ENCODE measurements at places on chromosomes 13 and 19.

- no peak for DNase-seq
Measured at GRCh38 chr19:48819366-48819816, 8.6 kb upstream of the BCAT2 start.

- DNase-seq: no peak
Measured at GRCh38 chr13:50529154-50529882, 314.2 kb downstream of the DLEU7 start.

DNA sequence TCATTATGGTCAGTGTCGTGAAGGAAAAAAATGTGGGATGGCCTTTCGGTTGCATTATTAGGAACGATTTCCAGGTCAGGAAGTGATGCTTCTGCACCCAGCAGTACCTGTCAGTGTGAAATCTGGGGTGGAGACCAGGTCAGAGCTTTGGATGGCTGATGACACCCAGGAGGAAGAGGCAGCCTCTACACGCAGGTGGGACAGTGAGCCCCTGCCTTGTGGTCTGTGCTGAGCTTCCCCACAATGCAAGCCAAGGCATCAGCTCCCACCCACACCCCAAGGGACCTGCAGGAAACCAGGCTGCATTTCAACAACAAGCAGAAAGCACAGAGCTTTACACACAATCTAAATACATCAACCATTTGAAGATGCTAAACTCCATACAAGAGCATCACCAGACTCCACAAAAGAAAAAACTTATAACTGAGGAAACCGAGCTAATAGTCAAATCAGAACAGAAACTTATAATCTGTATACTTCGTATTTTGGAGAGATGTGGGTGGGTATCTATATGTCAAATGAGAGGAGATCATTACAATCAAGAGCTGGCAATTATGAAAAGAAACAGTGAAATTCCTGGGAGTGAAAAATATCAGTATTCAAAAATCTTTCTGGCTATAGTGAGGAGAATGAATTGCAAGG lies 130.1 kb downstream of the ZDHHC20 start:
- DNase-seq: no peak

- DNase-seq: peak; percentile 100
Measured at GRCh38 chr19:10292206-10292788, 2.5 kb downstream of the ICAM5 start.

DNA sequence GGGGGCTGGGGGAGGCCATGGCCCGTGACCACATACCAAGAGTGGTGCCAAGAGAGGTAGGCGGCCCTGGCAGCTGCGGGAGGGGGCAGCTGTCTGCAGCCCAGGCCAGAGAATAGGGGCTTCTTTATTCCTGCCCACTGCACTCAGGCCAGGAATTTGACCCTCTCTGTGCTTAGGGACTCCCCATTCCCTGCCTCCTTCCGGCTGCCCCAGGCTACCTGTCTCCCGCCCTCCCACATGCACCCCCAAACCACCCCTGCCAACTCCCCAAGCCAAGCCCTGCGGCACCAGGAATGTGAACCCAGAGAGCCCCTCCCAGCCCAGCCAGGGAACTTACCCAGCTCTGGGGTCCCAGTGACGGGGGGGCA lies 687 bp downstream of the PLEKHA4 start:
- DNase-seq: no peak

- no peak for DNase-seq
Measured at GRCh38 chr13:59533561-59534555, 629.9 kb downstream of the DIAPH3 start.

GRCh38 chr13:35923347-35923746 lies 207.8 kb downstream of the DCLK1 start:
- DNase-seq: no peak

DNA sequence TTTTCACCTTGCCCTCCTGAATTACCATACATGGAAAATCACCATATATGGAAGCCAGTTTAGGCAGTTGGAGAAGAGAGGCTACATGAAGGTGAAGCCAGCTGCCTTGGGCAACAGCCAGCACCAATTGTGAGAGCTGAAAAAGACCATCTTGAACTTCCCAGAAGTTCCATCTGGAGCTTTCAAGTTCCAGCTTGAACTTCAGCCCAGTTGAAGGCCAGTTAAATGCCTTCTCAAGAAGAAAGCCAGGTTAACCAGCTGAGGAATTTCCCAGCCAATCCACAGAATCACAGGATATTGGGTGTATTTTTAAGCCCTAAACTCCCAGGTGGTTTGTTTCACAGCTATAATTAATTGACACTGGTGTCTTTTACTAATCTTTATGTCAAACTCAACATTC lies 713.6 kb upstream of the MIR17HG start:
- no peak for DNase-seq

DNA sequence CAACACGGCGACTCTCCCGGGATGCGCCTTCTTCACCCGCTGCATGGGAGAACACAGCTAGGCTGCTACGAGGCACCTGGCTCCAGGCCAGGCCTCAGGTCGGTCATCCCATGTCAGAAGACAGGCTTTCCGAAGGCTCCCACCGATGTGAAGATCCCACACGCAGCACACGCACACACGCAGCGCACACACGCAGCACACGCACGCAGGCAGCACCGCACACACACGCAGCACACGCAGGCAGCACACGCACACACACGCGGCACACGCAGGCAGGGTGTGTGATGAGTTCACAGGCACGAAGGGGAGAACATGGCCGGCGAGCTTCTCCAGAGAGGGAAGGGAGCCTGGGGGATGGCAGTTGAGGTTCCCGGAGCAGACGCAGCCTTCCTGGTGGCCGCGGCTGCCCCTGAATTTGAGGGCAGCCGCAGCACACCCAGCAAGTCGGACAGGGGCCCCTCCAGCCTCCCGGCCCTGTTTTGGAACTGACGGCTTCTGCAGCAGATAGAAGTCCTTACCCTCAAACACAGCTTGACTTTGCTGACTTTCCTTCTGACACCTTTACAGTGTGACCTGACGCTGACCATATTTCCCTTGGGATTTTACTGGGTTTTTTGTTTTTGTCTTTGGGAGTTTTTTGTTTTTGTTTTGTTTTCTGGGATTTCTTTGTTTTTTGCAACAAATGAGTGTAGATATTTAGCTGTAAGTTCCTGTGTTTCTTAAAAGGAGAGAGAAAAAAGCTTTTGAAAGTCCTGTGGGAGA lies 55.9 kb downstream of the RASA3 start:
- no peak for DNase-seq

GRCh38 chr13:80340651-80341100 lies 250 bp downstream of the SPRY2 start:
- DNase-seq: no peak

GRCh38 chr13:40389081-40389641 lies 277.3 kb downstream of the FOXO1 start:
- DNase-seq: no peak

- no peak for DNase-seq
Measured at GRCh38 chr13:29865934-29866333, 15.5 kb upstream of the UBL3 start.

- DNase-seq: no peak
Measured at GRCh38 chr19:2494447-2495129, 18.7 kb downstream of the GADD45B start.

GRCh38 chr13:76733671-76734070 lies 152.5 kb downstream of the KCTD12 start:
- DNase-seq: no peak

- DNase-seq: no peak
Measured at GRCh38 chr19:30450835-30451321, 78.7 kb downstream of the ZNF536 start.

DNA sequence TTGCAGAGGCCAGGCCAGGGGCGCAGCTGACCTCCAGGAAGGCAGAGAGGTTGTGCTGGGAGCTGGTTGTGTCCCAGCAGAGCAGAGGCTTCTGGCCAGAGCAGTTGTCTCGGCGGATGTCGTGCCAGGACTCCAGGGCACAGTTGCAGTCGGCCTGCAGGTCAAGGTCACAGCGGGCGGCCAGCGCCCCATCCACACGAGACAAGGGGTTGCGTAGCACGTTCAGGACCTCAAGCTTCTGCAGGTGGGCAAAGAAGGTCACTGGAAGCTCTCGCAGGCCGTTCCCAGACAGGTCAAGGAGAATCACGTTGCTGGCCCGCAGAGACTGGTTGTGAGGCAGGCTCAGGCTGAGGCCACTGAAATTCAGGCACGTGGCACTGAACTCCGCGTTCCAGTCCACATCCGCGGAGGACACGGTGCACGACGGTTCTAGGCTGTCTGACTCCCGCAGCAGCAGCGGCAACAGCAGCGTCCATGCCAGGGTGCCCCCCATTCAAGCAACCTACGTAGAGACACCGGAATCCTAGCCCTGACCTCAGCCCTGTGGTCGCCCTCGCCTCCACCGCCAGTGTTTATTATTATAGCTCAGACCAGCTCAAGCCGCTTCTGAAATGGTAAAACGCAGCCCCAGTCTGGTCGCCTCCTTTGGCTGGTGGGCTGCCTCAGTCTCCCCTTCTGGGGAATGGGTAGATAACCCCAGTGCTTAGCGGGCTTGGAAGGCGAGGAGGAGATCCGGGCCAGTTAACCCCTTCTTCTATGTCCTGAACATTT lies 766 bp downstream of the LRRC25 start:
- no peak for DNase-seq

GRCh38 chr13:106284358-106284757 lies 251.1 kb downstream of the EFNB2 start:
- DNase-seq: no peak

DNA sequence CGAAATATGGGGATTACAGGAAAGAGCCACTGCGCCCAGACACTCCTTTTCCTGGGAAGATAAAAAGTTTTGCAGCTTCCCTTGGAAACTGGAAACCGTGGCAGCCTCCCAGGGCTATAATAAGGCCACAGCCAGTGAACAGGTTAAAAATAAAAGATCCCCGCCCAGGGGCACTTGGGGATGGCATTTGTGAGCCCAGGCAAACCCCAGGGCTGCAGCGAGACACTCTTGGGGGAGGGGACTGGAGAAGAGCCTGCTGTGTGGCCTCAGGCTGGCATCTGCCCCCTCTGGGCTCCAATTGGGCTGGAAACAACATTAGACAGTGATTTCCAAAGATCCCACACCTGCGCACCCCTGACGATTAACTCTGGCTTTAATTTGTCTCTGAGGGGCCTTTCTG lies 11.2 kb downstream of the FEM1A start:
- DNase-seq: no peak

DNA sequence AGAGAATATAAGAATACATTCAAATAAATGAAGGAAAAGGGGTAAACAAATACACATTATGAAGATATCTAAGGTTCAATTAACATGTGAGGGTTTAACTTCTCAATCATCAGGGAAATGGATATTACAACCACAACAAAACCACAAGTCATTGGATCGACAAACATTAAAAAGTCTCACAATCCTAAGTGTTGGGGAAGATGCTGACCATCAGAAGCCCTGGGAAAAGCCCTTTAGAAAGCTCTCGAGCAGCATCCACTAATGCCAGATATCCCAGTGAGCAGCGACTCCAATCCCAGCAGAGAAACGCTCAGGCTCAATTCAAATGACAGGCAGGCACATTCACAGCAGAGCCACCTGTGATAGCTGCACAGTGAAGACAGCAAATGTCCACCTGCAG lies 3.1 kb downstream of the TPRX1 start:
- DNase-seq: no peak

GRCh38 chr13:27270594-27271520 lies at the start of gene RASL11A:
Gene RASL11A, plus strand, starts transcription at chr13:27270830. Its CDS starts 115 bp downstream, at chr13:27270945.
- peak; percentile 92 for DNase-seq

DNA sequence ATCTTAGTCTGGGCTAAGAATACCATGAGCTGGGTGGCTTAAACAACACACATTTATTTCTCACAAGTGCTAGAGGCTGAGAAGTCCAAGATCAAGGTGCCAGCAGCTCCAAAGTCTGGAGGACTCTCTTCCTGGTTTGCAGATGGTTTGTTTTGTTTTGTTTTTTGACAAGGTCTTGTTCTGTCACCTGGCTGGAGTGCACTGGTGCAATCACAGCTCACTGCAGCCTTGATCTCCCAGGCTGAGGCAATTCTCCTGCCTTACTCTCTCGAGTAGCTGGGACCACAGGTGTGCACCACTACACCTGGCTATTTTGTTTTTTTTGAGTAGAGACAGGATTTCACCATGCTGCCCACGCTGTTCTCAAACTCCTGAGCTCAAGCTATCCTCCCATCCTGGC lies 15.5 kb downstream of the APLP1 start:
- DNase-seq: no peak

- DNase-seq: no peak
Measured at GRCh38 chr13:24742294-24742693, 21.7 kb upstream of the RNF17 start.

DNA sequence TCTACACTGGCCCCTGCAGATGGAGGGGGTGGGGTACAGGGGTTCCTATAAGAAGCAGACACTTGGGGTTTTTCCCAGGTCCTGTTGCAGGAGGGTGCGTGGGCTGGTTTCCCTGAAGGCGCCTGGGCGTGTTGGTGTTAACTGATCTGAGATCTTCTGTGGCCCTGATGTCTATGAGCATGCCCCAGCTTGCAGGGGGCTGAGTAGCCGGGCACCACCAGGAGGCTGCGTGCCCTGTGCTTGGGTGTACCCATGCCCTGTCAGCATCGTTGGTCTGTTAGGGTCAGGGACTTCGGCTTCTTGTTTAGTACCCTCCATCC lies 45.3 kb downstream of the CAPN12 start:
- DNase-seq: no peak

DNA sequence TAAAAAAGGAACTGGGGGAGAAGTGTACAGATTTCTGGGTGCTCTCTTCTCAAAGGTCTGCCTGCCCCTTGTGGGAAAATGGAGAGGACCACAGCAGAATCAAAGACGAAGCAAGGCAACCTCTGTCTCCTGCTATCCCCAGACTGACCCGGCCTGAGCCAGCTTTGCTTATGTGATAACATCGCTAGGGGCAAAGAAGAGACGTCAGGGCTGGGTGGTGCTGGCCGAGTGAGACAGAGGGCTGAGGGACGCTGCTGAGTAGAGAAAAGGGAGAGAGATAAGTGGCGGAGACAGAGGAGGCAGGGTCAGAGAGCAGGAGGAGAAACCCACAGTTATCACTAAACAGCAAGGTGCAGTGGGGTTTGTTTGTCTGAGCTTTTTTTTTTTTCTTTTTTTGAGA lies 4.6 kb upstream of the MUC16 start:
- DNase-seq: no peak

- DNase-seq: peak; percentile 24
Measured at GRCh38 chr19:31534786-31535657, 185.8 kb upstream of the TSHZ3 start.
